Calu3 (cell line): ENCODE measurements at places on chromosomes 6 and 20.
A peak's percentile ranks its signal among the peaks of the same experiment; 100 is the strongest.

DNA sequence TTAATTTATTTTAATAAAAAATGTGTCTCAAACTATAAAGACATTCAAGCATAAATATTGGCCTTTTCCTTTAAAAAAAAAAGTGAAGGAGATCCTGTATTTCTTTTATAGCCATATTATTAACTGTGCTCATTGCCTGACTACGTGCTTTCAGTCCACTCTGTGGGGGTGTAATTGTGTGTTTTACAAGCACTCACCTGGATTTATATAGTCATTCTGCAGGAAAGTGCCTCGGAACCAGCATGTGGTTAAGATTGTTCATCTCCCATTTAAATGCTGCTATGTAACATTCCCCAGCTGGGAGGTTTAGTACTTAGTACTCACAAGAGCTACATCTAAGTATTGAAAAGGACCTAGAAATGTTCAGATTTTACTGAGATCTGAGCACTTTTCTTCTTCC, 47.9 kb upstream of the SLC22A16 start:
- DNase-seq, result no peak

GRCh38 chr20:44253528-44253927, 6.4 kb downstream of the GDAP1L1 start:
- peak; percentile 23 for DNase-seq

DNA sequence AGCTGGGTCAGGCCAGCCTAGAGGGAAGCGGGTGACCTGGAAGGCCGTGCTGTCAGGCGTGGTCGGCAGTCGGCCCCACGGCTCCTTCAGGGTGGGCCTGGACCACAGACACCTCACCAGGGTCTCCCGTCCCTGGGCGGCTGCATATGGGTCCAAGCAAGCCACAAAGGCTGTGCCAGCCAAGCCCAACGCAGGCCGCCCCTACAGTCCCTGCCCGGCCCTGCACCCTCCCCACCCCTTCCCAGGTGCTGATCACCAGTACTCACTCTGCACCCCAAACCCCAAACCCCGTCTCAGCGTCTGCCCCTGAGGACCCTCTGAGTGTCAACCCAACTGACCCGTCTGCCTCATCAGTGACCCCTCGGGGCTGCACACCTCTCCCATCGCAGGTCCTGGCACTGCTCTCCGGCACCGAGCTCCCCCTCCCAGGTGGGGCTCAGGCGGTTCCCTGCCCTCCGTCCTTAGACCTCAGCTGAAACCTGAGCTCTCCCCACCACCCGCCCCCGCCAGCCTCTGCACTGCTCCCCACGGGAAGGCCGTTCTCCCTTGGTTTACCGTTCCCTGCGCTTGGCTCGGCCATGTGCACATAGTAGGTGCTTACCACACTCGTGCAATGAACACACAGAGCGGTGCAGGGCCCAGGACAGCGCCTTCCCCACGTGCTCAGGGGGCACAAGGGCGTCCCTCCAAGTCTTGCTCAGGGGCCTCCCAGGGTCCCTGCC, 1.5 kb upstream of the PPDPF start:
- peak; percentile 1 for DNase-seq

DNA sequence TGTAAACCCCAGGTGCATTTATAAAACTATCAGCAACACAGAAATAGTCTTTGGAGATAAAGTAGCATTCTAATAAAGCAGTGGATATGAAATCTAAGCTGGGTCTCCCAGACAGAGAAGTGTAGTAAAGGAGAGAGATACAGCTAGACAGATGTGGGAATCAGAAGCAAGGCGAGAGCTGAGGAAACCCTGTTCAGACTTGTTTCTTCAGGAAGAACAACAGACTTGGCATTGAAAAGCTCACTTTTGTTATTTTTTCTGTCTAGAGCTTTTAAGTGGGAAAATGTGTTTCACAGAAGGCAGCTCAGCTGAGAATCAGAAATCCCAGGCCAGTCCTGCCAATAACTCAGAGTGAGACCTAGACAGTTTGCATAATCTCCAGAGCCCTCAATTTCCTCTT, 52.9 kb downstream of the SLC35B3 start:
- DNase-seq, result no peak

GRCh38 chr6:27980111-27980510, 23.1 kb downstream of the OR2B6 start:
- no peak for DNase-seq

GRCh38 chr6:119148098-119148824, 69.8 kb upstream of the FAM184A start:
- DNase-seq, result peak; percentile 60

DNA sequence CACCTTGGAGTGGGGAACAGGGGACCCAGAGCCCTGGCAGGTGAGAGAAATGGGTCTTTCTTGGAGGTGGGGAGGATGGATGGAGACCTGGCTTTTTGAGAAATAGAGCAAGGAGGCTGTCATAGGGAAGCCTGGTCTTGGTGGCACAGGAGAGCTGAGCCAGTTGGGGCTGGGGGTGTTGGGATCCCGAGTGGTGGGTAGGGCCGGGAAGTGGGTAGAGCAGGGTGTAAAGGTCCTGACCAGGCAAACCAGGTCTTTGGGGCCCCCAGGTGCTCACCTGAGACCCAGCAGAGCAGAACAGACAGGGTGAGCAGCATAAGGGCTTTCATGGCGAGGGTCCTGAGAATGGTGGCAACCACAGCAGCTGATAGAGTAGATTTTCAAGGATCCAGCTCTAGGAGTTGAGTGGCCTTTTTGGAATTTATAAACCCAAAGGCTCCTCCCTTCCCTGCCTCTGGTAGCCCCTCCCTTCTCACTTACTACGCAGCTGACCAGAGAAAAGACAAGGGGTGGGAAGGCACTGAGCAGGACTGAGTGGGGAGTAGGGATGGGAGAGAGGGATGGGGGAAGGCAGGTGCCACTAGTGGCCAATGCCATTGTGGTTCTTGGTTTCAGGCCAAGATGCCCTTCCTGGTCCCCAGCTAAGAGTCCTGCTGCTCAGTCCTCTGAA, at the start of gene LY6G6C:
TSS of gene LY6G6C (minus strand) at position 396 of the 670 bp plus-strand sequence. CDS start at position 329, 67 bp downstream.
- DNase-seq, result no peak

- DNase-seq, result no peak
Measured at GRCh38 chr20:62887152-62887859, 25.7 kb upstream of the TCFL5 start.

- peak; percentile 66 for DNase-seq
Measured at GRCh38 chr20:25223179-25223661, 24.7 kb upstream of the PYGB start.

DNA sequence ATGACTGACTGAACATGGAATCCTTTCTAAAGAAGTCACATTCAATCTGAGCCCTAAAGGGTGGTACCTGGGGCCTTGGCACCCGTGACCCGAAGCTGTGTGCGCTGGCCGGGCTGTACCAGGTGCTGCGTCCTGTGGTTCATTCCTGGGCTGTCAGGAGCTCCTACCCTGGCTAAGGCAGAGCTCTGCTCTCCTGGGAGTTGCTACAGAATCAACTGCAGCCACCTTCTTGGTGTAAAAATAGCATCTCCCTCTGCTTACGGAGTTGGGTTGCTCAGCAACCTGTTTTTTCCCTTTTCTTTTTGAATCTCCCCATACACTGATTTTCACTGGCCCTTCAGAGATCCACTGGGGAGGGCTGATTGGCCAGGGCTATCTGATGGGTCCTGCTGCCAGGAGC, 236.6 kb upstream of the PDE10A start:
- no peak for DNase-seq

DNA sequence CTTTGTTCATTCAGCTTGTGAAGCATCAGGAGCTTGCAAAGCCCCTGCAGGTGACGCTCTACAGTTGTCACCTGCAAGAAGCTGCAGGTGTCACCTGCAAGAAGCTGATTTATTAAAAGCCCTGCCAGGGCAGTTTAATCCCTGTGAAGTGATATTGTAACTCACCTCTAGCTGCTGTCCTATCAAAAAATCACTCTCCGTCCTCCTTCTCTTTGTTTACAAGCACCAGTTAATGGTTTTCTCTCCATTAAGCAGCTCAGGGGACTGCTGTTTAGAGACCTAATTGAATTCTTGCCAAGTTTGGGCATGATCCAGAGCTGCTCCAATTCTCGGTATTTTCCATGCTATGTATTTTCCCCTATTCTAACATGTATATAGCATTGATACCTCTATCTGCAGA, 345.9 kb downstream of the ARHGAP18 start:
- no peak for DNase-seq
